DMS79 (cell line): ENCODE measurements at places on chromosomes 12 and 14.

- DNase-seq: no peak
Measured at GRCh38 chr12:11954181-11954580, 116.6 kb upstream of the BCL2L14 start.

DNA sequence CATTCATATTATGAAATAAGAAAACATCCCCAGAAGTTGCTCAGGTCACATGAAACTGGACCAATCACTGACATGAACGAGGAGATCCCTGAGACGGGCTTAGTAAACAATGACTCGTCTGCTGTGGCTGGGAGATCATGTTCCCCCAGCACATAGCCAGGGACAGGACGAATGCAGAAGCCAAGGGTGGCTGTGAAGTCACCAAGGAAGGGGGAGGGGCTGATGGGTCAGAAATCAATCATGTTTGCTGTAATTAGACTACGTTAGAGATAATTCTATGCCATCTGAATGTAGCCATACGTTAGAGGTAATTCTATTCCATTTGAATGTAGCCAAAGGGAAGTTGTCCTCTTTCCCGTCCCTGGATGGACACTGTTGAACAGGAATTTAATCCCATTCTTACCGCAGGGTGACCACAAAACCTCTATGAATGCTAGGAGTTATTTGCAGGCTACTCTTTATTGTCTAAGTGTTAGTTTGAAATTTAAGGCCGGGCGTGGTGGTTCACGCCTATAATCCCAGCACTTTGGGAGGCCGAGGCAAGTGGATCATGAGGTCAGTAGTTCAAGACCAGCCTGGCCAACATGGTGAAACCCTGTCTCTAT lies 332.9 kb downstream of the TMEM132D start:
- DNase-seq: no peak

DNA sequence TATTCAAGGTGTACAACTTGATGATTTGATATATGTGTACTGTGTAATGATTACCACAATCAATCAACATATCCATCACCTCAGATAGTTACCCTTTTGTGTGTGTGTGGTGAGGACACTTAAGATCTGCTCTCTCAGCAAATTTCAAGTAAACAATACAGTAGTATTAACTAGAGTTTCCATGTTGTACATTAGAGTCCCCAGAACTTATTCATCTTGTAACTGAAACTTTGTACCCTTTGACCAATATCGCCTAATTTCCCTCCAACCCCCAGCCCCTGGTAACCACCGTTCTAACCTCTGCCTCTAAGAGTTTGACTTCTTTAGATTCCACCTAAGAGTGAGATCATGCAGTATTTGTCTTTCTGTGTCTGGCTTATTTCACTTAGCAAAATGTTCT lies 12.1 kb downstream of the ADCK1 start:
- DNase-seq: no peak

DNA sequence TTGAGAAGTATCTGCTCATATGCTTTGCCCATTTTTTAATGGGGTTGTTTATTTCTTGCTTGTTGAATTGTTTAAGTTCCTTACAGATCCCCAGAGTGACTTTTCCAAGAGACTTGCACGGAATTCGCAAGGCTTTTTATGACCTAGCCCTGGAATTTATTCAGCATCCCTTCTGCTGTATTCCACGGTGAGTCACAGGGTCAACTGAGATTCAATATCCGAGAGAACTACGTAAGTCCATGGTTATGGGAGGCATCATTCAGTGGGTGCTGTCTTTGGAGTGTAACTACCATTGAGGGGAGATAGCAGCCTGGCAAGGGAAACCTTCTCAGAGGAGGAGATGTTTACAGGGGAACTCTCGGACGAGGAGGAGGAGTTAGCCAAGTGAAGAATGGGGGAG lies 20.9 kb upstream of the GPRC5A start:
- no peak for DNase-seq

- no peak for DNase-seq
Measured at GRCh38 chr12:115920395-115921183, 356.9 kb downstream of the MED13L start.

- DNase-seq: no peak
Measured at GRCh38 chr14:94975366-94975765, 182.0 kb downstream of the DICER1 start.
